ENCODE measurements at places on chromosomes 11 and 22.

- DNase-seq: no peak
Observed at GRCh38 chr22:47783433-47784366, 1021.2 kb downstream of the TBC1D22A start.

- DNase-seq: no peak
Observed at GRCh38 chr11:70725278-70725677, 326.9 kb downstream of the CTTN start.

DNA sequence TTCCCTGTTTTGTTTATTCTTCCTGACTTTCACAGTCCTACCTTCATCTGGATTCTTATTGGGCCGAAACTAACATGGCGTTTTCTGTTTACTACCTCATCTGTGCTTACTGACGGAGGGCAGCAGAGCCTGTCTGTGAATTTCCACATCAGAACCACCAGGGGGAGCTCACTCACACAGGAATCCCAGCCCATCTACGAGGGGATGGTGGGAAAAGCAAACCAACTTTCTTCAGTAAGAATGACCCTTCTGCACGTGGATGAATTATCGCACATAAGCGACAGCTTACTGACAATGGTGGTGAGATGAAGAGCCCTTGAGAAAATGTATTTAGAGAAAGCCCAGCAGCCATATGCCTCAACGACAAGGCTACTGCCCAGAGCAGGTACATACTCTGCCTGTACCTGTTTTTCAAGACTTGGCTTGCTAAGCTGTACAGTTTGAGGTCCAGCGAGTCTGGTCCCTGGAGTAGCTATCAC is 42.5 kb downstream of the LARGE2 start:
- peak; percentile 55 for DNase-seq

DNA sequence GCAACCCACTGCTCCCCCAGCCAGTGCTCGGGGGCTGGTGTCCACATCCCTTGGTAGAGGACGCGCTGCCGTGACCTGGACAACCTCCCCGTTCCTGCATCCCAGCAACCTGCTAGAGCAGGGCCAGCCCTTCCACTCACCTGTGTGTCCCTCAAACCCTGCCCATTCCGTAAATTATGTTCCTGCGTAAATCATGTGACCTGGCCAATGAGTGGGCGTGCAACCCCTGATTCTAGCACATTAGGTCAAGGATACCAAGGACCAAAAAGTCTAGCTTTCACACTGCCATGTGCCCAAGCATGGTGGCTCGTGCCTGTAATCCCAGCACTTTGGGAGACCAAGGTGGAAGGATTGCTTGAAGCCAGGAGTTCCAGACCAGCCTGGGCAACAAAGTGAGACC is 25.7 kb downstream of the CD5 start:
- DNase-seq: no peak

DNA sequence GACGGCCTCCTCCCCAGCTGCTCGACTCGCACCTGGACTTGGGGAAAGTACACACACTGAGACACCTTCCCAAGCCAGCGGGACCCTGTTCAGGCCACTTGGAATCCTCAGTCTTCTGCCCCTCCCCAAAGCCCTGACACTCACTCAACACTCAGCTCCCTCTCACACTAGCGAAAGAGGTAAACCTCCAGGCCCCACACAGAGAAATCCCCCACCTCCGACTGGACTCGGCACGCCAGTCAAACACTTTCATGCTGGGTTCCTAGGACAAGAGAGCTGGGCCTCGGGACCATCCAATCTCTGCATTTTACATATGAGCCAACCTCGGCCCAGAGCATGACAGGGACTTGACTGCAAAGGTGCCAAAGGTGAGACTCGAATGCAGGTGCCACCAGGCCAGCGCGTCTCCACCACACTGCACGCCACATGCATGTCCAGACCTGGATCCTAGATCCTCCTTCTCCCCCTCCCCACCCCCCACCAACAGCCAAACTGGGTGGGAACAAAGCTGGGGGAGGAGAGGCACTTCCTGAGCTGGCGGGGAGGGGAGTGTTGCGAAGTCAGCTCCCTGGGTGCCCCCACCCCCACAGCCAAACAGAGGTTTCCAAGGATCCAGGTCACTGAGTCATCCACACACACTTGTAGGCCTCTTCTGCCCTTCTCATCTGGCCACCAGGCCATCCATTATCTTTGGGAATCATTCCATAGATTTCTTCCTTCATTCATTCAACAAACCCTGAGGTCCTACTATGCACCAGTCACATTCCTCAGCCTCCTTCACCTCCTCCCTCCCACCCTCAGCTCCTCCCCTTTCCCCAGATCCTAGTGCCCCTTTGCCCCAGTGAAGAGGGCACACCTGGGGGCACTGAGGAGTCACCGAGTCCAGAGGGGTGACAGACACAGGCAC is 10.7 kb upstream of the CD5 start:
- DNase-seq: no peak

DNA sequence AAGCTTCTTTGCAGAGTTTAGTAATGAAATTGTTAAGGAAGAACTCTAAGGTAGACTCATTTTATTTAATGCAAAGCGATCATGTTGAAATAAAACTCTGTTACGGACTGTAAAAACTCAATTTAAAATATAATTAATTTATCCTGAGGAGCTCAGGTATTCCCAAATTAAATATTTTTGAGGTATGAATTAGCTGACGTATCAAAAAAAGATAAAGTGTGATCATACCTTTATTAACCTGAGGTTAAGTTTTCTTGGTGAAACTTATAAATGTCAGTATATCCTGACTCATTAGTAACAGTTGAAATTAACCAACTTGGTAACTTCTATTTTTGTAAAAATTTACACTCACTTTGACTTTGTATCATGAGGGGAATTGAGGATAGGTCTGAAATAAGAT is 130.4 kb downstream of the PAX6 start:
- DNase-seq: no peak

DNA sequence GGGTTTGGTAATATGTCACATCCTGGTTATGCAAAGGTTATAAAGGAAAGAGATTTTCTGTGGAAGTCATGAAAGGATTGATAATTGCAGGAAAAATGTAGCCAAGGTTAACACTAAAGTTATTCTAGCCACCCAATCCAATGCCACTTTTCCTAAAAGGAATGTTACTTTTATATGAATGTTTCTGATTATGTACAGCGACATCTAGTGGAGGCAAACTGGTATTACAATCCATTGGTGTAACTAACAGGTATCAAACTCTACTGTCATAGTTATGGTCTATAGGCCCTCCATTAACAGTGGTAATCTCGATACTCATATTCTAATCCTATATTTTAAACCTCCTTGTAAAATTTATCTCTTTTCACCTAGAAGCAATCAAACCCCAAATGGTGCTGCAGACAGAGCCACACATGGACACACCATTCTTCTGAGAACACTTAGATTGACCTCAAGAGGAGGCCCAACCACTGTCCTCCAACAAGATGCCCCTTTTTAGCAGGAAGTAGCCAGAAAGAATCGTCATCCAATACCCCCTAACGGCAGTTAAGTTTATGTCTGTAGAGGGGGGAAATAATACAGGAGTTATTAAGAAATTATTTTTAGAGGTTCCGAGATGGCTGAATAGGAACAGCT is 74.9 kb upstream of the RAG2 start:
- DNase-seq: peak; percentile 1

GRCh38 chr11:15113381-15113780 is 1.3 kb upstream of the INSC start:
- peak; percentile 5 for DNase-seq

DNA sequence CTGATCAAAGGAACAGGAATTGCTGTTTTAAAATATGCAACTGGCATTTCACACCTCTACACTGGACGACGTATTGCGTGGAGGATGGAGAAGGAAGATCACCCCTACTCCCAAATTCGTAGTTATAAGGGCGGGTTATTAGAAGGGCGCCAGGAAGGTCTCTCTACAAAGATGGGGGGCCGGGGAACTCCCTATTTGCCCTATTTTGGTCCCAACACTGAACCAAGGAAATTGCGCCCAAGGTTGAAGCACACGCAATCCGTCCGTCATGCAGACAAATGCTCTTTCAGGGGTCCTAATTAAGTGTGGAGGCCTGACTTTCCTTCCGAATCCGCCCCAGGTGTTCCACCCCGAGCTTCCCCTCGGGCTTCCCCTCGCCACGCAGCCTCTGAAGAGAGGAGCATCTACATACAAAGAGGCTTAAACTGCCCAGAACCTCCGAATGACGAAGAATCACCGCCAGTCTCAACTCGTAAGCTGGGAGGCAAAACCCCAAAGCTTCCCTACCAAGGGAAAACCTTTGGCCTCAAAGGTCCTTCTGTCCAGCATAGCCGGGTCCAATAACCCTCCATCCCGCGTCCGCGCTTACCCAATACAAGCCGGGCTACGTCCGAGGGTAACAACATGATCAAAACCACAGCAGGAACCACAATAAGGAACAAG is 396 bp downstream of the NPAT start:
- peak; percentile 57 for DNase-seq

GRCh38 chr11:69427906-69428880 is 53.3 kb upstream of the LINC01488 start:
- no peak for DNase-seq

- no peak for DNase-seq
Observed at GRCh38 chr11:118068206-118068944, 8.5 kb upstream of the TMPRSS4 start.

Measured in DMS79 (cell line).